Mesothelial cell of epicardium (in vitro differentiated cells): ENCODE measurements at places on chromosomes 5 and 9. TPM values are rescaled to one million over a fixed set of nuclear protein-coding genes. Genes with fewer than 3 reads are reported as not detected.

DNA sequence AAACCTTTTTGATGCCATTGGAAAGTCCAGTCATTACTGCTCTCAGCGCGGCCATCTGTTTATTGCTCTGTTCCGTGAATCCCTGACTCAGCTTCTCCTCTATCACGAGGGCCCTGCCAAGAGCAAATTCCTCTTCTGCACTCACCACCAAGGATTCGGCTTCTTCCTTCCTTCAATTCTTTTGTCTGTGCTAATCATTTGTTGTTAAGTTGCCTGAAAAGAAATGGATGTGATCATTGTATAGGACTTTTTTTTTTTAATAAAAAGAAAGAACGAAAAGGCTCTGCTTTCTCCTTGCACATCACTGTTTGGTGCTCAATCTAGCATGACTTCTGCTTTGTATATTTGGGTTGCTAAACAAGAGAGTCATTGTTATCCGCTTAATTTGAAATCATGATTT, 128.7 kb upstream of the PIK3R1 start:
- DNase-seq: no peak
- no peaks in the 10 kb centered on the region for H3K27me3 ChIP-seq
- peaks cover 7% of the 10 kb centered on the region for H3K4me1 ChIP-seq
- peaks cover 1% of the 10 kb centered on the region for H3K36me3 ChIP-seq
- H3K4me3 ChIP-seq: no peak overlapping the region
- no peak overlapping the region for H3K27ac ChIP-seq

Gene NOXA1
- total RNA-seq: 19.9 to 22.1 TPM (median 21.4 TPM) in 3 replicates

DNA sequence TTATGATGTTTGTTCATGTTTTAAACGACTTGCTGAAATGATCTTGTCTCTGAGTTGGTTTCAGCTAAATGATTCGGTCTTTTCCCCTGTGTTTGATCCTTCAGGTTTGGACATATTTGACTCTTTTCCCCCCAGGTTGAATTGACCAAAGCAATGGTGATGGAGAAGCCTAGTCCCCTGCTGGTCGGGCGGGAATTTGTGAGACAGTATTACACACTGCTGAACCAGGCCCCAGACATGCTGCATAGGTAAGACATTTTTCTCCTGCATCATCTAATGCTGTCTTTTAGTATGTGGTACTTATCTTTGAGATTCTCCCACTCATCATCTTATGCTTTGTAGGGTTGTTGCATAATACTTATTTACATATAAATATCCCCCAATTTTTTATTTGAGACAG, 14.7 kb downstream of the G3BP1 start:
- peak overlapping the region; percentile 59 for H3K27ac ChIP-seq
- peaks cover 25% of the 10 kb centered on the region for H3K4me1 ChIP-seq
- no peak for DNase-seq
- H3K27me3 ChIP-seq: no peaks in the 10 kb centered on the region

- no peak for DNase-seq
- no peaks in the 10 kb centered on the region for H3K36me3 ChIP-seq
- peak overlapping the region; percentile 68 for H3K4me3 ChIP-seq
- H3K27ac ChIP-seq: no peak overlapping the region
- peaks cover 12% of the 10 kb centered on the region for H3K4me1 ChIP-seq
- peaks cover 74% of the 10 kb centered on the region for H3K27me3 ChIP-seq
These were observed 1.9 kb upstream of the ANKRD18A start for GRCh38 chr9:38622288-38622674.

GRCh38 chr9:85599540-85600105, 142.1 kb downstream of the AGTPBP1 start:
- H3K36me3 ChIP-seq: peaks cover 27% of the 10 kb centered on the region
- H3K27me3 ChIP-seq: no peaks in the 10 kb centered on the region
- no peak overlapping the region for H3K4me3 ChIP-seq
- H3K27ac ChIP-seq: no peak overlapping the region

- H3K36me3 ChIP-seq: peaks cover 4% of the 10 kb centered on the region
These were observed 61.2 kb upstream of the ANKRD55 start for GRCh38 chr5:56294354-56294753.

GRCh38 chr5:170430866-170431437, 41.8 kb upstream of the KCNMB1 start:
- no peaks in the 10 kb centered on the region for H3K36me3 ChIP-seq
- no peak for DNase-seq
- no peak overlapping the region for H3K4me3 ChIP-seq
- H3K4me1 ChIP-seq: peaks cover 7% of the 10 kb centered on the region
- H3K27ac ChIP-seq: no peak overlapping the region

- no peaks in the 10 kb centered on the region for H3K27me3 ChIP-seq
- H3K36me3 ChIP-seq: peaks cover 3% of the 10 kb centered on the region
- DNase-seq: no peak
- peaks cover 16% of the 10 kb centered on the region for H3K4me1 ChIP-seq
- H3K27ac ChIP-seq: no peak overlapping the region
These were observed 233.3 kb upstream of the GRAMD2B start for GRCh38 chr5:126189862-126190261.

- H3K36me3 ChIP-seq: peaks cover 1% of the 10 kb centered on the region
- no peak for DNase-seq
- H3K4me1 ChIP-seq: peaks cover 51% of the 10 kb centered on the region
- H3K4me3 ChIP-seq: no peak overlapping the region
These were observed 180.9 kb downstream of the MAPKAP1 start for GRCh38 chr9:125525921-125526631.

GRCh38 chr5:151707567-151707966, 20.9 kb upstream of the SPARC start:
- DNase-seq: no peak
- H3K27ac ChIP-seq: peak overlapping the region; percentile 39
- no peaks in the 10 kb centered on the region for H3K36me3 ChIP-seq
- no peaks in the 10 kb centered on the region for H3K27me3 ChIP-seq

Gene KIF20A
- total RNA-seq: 24.4 to 27.0 TPM (median 26.8 TPM) in 3 replicates

Gene CDHR2
- total RNA-seq: 0.45 to 1.1 TPM (median 0.50 TPM) in 3 replicates

Gene TPM2
- total RNA-seq: 289 to 294 TPM (median 291 TPM) in 3 replicates

DNA sequence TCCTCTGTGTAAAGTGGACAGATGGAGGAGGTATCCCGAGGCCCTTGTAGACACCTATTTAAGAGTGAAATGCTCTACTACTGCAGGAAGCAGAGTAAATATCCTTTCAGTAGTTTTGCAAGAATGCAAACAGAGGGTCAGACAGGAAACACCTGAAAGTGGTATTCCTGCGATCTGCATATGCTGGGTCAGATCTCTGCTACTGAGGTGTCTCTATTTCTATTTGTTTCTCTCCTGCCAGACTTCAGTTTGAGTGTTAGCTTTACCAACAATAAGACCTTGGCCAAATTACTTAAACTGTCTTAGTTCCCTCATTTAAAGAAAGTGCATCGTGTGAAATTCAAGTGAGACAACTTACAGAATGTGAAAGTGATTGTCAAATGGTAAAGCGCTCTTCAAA, 47.6 kb downstream of the JAKMIP2 start:
- peaks cover 8% of the 10 kb centered on the region for H3K27me3 ChIP-seq
- peaks cover 3% of the 10 kb centered on the region for H3K36me3 ChIP-seq
- no peak overlapping the region for H3K27ac ChIP-seq
- peaks cover 6% of the 10 kb centered on the region for H3K4me1 ChIP-seq
- DNase-seq: no peak
- no peak overlapping the region for H3K4me3 ChIP-seq

Gene DYNC2I2
- 35.2 to 38.3 TPM (median 37.2 TPM) in 3 replicates for total RNA-seq

- H3K36me3 ChIP-seq: no peaks in the 10 kb centered on the region
- DNase-seq: no peak
- H3K27ac ChIP-seq: no peak overlapping the region
- no peak overlapping the region for H3K4me3 ChIP-seq
- H3K4me1 ChIP-seq: peaks cover 42% of the 10 kb centered on the region
These were observed 475.7 kb downstream of the ENC1 start for GRCh38 chr5:74164725-74165235.

- H3K36me3 ChIP-seq: no peaks in the 10 kb centered on the region
- no peak for DNase-seq
- H3K4me1 ChIP-seq: peaks cover 46% of the 10 kb centered on the region
- no peaks in the 10 kb centered on the region for H3K27me3 ChIP-seq
- no peak overlapping the region for H3K4me3 ChIP-seq
- H3K27ac ChIP-seq: no peak overlapping the region
These were observed 134.0 kb downstream of the YIPF5 start for GRCh38 chr5:144036476-144036875.

Gene GDF9
- 0.93 to 1.2 TPM (median 0.98 TPM) in 3 replicates for total RNA-seq

GRCh38 chr9:68721666-68722330, 16.8 kb downstream of the PIP5K1B start:
- DNase-seq: no peak
- H3K4me1 ChIP-seq: no peaks in the 10 kb centered on the region
- H3K27me3 ChIP-seq: peaks cover 8% of the 10 kb centered on the region

DNA sequence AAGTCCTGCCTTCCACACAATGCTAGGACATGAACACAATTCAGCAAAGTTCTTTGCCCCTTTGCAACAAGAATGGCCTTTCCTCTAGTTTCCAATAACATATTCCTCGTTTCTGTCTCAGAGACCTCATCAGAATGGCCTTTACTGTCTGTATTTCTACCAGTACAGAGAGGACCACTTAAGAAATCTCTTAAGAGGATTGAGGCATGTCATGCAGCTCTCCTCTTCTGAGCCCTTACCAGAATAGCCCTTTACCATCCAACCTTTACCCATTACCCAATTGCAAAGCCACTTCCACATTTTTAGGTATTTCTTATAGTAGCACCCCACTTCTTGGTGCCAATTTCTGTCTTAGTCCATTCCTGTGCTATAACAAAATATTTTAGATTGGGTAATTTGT, 20.3 kb downstream of the TNPO1 start:
- H3K36me3 ChIP-seq: no peaks in the 10 kb centered on the region
- H3K27ac ChIP-seq: no peak overlapping the region
- no peak for DNase-seq
- no peak overlapping the region for H3K4me3 ChIP-seq

GRCh38 chr5:460273-460625, 17.3 kb downstream of the EXOC3 start:
- no peak overlapping the region for H3K27ac ChIP-seq
- DNase-seq: no peak
- H3K4me1 ChIP-seq: no peaks in the 10 kb centered on the region
- H3K27me3 ChIP-seq: no peaks in the 10 kb centered on the region
- H3K4me3 ChIP-seq: no peak overlapping the region

GRCh38 chr9:106632621-106633020, 230.3 kb upstream of the ZNF462 start:
- no peaks in the 10 kb centered on the region for H3K27me3 ChIP-seq
- no peaks in the 10 kb centered on the region for H3K36me3 ChIP-seq
- peak overlapping the region; percentile 32 for H3K27ac ChIP-seq
- no peak for DNase-seq
- no peak overlapping the region for H3K4me3 ChIP-seq

- H3K4me3 ChIP-seq: no peak overlapping the region
- H3K36me3 ChIP-seq: no peaks in the 10 kb centered on the region
- DNase-seq: no peak
- H3K27me3 ChIP-seq: peaks cover 5% of the 10 kb centered on the region
These were observed 12.0 kb downstream of the ABLIM3 start for GRCh38 chr5:149153193-149153750.

GRCh38 chr9:90014421-90014820, 409.6 kb downstream of the GADD45G start:
- H3K36me3 ChIP-seq: no peaks in the 10 kb centered on the region
- H3K4me3 ChIP-seq: no peak overlapping the region
- no peak overlapping the region for H3K27ac ChIP-seq
- H3K4me1 ChIP-seq: no peaks in the 10 kb centered on the region
- DNase-seq: no peak
- H3K27me3 ChIP-seq: peaks cover 15% of the 10 kb centered on the region

- peaks cover 10% of the 10 kb centered on the region for H3K4me1 ChIP-seq
- no peaks in the 10 kb centered on the region for H3K36me3 ChIP-seq
- H3K27ac ChIP-seq: no peak overlapping the region
- H3K4me3 ChIP-seq: peak overlapping the region; percentile 20
- peak; percentile 60 for DNase-seq
These were observed 43.1 kb downstream of the BOD1 start for GRCh38 chr5:173573126-173573960.

DNA sequence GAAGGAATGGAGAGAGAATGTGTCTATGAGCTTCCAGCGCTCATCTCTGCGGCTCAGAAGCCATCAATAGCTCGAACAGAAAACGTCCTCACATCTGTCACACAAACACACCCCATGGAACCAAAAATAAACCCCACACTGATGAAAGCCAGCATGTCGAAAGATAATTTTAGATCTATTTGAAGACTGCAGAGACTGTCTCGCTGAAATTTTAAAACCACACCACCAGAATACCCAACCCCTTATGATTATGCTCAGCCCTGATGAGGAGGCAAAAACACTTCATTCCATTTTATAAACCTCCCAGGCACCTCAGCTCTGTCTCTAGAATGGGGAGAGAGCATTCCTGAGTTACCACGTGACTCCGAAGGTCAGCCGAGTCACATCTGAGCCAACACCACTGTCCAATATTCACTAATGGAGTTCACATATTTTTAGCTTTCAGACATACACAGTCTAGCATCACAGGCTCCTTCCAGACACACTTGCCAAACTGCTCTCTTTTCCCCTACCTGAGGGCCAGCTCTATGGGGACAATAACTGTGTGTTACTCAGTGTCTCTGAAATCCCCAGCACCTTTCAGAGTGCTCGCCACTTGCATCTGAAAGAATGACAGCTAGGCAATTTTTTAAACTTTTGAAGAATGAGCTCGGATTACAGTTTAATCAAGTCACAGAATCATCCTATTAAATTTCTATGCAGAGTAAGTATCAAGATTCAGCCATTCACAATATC, 63.2 kb downstream of the SERINC5 start:
- H3K27ac ChIP-seq: peak overlapping the region; percentile 93
- DNase-seq: no peak
- H3K27me3 ChIP-seq: no peaks in the 10 kb centered on the region
- H3K4me3 ChIP-seq: no peak overlapping the region
- peaks cover 11% of the 10 kb centered on the region for H3K36me3 ChIP-seq

Gene SHISAL2B
- total RNA-seq: not detected in 3 replicates

DNA sequence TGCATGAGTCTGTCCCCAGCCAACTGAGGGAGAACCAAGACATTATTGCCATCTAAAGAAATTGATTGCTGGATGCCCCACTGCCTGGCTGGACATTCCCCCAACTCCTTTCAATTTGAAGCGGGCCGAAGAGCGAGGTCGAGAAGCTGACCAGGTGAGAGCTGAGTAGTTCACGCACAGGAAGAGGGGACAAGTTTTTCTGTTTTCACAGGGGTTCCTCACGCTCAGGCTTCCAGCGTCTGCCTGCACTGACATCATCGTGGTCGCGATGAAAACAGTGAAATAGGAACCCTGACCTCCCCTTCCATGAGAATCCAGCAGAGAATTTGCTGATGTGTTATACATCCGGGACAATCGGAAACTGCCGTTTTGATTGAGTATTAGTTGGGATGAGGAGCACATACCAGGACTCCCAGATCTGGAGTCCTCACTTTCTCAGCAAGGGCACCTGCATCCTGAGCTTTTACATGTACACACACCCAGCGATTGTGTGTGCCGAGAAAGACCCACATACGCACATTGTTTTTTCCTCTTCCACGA, 3.1 kb upstream of the DMRT3 start:
- H3K27me3 ChIP-seq: peaks cover 95% of the 10 kb centered on the region
- H3K4me3 ChIP-seq: no peak overlapping the region
- no peaks in the 10 kb centered on the region for H3K36me3 ChIP-seq
- no peak for DNase-seq
- peaks cover 37% of the 10 kb centered on the region for H3K4me1 ChIP-seq
- H3K27ac ChIP-seq: no peak overlapping the region

Gene GPX3
- total RNA-seq: 2.0 to 2.6 TPM (median 2.4 TPM) in 3 replicates

Gene OTP
- total RNA-seq: not detected in 3 replicates

Gene PAPPA
- total RNA-seq: 2.9 to 3.3 TPM (median 3.2 TPM) in 3 replicates

- H3K27me3 ChIP-seq: no peaks in the 10 kb centered on the region
- H3K27ac ChIP-seq: no peak overlapping the region
- no peak for DNase-seq
- peaks cover 3% of the 10 kb centered on the region for H3K4me1 ChIP-seq
- no peak overlapping the region for H3K4me3 ChIP-seq
These were observed 1.8 kb downstream of the DND1 start for GRCh38 chr5:140671472-140672125.

Gene EMB
- 15.7 to 18.4 TPM (median 17.7 TPM) in 3 replicates for total RNA-seq

- no peak overlapping the region for H3K27ac ChIP-seq
- no peaks in the 10 kb centered on the region for H3K36me3 ChIP-seq
- no peaks in the 10 kb centered on the region for H3K27me3 ChIP-seq
- H3K4me3 ChIP-seq: no peak overlapping the region
- peaks cover under 1% of the 10 kb centered on the region for H3K4me1 ChIP-seq
- DNase-seq: no peak
These were observed 36.8 kb downstream of the SLC44A1 start for GRCh38 chr9:105281272-105281671.
